ENCODE measurements at places on chromosomes 1 and 21.

DNA sequence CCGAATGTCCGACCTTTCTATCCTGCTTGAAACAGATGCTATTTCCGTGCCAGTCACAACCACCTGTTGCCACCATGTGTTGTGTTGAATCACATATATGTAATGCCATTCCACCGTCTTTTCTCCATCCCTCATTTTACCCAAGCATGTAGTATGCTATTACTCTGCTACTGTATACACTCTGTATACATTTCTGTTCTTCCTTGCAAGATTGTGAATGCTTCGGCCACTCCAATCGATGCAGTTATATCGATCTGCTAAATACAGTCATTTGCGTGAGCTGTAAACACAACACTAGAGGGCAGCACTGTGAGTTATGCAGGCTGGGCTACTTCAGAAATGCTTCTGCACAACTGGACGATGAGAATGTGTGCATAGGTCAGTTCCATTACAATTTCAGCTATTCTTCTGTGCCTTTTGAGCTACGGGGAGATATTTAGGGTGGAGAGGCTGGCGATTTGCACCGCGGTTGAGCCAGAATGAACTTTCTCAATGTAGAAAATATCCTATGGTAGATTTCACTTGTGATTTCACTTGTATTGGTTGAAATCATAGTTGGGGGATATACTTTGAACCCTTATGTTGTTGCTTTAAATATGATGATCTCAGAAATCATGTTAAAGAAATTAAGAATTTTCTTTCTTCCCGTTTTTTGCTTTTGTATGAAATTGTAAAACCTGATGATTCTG, 289.8 kb downstream of the NTNG1 start:
- DNase-seq, result peak; percentile 50

DNA sequence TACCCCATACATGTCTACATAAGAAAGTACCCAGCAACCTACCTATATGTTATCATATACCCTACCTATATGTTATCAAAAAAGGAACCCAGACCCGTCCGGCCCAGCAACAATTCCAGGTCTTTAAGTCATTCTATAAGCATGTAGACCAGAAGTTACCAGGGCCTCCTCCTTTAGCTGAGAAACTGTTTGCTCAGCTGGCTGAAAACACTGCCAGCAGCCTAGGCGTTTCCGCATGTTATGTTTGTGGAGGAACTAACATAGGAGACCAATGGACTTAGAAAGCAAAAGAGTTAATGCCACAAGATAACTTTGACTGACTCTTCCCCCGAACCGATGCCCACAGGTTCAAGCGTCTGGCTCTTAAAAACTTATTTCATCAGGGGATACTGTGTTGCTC, 7.1 kb upstream of the ZNF678 start:
- DNase-seq, result no peak

GRCh38 chr1:223143537-223144248, 645 bp upstream of the TLR5 start:
- peak; percentile 92 for DNase-seq

GRCh38 chr1:3169665-3170356, 100.8 kb downstream of the PRDM16 start:
- peak; percentile 51 for DNase-seq

DNA sequence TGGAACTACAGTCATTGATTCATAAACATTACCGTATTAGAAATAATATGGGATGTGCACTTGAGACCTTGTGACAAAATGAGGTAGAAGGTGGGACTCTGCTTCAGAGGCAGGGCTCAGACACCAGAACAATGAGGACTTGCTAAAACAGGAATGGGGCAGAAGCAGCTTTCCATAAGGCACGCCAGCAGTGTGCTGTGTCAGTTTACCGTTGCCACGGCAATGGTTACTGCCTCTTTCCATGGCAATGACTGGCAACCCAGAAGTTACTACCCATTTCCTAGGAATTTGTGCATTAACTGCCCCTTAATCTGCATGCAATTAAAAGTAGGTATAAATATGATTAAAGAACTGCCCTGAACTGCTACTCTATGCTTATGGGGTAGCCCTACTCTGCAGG, 169.0 kb downstream of the CHRM3 start:
- no peak for DNase-seq

DNA sequence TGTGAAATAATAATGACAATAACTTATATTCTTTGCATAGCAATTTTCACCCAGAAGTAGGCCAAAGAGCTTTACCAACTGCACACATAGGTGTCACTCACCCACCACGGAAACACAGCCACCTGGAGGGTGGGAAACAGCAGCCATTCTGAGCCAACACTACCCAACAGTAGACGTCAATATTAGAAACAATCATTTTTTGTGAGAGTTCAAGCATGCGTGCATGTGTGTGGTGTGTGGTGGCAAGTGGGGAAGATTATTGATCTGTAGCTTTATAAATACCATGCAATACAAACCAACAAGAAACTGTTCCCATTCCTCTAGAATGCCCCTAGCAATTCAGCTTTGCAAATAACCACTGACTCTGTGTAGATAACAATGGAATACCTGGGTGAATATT, 19.1 kb downstream of the PROX1 start:
- DNase-seq, result no peak

- peak; percentile 53 for DNase-seq
These were observed 3.9 kb downstream of the RCC1 start for GRCh38 chr1:28509705-28510272.

- DNase-seq, result no peak
These were observed 15.9 kb upstream of the PIK3R3 start for GRCh38 chr1:46148318-46148717.

- no peak for DNase-seq
These were observed 24.9 kb downstream of the HSPG2 start for GRCh38 chr1:21912038-21912758.

- DNase-seq, result no peak
These were observed 29.9 kb upstream of the RCAN3 start for GRCh38 chr1:24472527-24473251.

Measured in RPMI8226 (cell line).